Central memory CD4-positive, alpha-beta T cell (primary cell): ENCODE measurements at places on chromosomes 2 and 18.

- no peak for DNase-seq
Measured at GRCh38 chr2:191176305-191176704, 25.5 kb upstream of the STAT4 start.

- DNase-seq, result no peak
Measured at GRCh38 chr2:106307860-106308259, 113.8 kb upstream of the UXS1 start.

DNA sequence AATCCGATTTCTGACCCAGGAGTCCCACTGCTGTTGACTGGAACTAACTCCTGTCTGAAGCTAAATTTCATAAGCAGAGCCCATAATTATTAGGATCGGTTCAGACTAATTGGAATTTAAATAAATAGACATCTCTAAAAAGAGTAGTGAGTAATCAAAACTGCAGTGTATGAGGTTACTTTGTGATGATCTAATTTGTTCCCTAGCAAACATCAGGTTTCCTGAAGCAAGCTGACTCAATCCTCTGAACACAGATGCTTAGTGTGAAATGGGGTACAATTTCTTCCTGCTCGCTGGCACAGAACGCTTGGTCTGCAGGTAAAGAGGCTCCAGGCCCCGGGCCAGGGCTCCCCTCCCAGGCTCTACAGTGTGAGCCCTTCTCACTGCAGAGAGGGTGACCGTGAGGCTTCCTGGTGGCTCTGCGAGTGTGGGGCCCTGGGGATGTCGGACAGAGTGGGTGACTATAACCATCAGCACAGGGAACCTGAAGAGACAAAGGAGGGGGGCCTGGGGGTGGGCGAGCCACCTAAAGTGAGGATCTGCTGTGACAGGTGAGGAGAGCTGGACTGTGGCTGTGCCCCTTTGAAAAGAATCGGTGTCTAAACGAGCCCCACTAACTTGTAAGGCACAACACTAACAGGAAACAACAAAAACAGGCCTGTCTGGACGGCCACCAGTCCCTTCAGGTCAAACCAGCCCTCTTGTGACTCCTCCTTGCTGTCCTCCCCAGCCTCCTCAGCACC is 20.2 kb downstream of the CHST10 start:
- no peak for DNase-seq

DNA sequence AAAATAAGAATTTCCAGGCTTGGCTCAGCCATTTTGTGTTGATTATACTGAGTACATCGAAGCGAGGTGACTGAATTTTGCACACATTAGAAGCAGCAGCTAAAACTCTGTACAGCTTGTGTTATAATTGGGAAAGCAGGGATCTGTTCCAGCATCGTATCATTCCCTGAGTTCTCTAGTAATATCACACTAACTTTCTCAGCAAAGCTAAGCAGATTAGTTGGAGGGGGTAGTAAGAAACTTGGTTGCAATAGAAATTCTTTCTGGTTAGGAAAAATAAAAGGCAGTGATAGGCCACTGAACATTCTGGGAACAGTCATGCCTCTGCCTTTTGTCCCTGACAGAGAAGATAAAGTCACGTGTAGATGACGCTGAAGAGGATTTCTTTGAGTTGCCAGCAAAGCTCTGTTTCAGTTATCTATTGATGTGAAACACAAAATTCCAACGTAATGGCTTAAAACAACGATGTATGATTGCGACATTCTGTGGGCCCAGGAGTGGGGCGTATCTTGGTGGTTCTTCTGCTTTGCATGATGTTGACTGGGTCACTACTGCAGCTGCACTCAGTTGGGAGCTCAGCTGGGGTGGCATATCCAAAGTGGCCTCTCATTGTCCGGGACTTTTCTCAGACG is 202.1 kb upstream of the MEX3C start:
- DNase-seq, result no peak

DNA sequence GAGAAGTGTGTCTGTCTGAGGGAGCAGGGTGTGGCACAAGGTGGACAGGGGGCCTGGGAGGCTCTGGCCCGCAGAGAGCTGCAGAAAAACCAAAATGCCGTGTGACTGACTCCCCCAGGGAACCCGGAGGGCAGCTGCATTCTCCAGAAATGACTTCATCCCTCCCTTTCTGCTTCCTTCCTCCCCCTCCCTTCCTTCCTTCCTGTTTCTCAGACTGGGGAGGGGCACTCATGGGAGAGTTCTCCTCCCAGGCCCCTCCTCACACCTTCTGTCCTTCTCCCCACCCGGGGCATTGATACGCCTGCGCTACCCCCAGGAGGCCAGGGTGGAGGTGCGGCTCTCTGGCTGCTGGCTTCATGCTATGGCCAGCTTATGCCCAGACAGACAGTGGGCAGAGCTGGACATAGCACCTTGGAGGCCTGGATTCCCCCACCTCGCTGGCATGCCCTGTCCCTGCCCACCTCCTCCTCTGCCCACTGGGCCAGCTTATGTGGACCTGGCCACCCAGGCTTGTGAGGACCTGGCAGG is 8.2 kb upstream of the GPR17 start:
- DNase-seq, result no peak

- DNase-seq, result no peak
Measured at GRCh38 chr2:24774373-24774772, 18.8 kb downstream of the PTRHD1 start.

DNA sequence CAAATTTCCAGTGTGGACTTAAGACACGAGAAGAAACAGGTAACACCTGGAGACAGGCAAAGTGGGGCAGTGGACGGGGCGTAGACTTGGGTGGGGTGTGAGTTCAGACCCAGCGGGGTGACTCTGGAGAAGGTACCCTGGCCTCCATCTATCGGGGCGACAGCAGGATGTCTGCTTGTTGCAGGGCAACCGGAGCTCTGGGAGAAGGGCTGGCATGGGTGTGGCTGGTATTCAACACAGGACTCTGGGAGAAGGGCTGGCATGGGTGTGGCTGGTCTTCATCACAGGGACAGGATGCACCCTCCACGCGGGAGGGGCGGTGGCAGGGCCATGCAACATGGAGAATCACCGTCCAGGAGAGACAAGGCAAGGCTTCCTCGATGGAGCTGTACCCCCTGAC is 198.5 kb downstream of the HDAC4 start:
- no peak for DNase-seq

DNA sequence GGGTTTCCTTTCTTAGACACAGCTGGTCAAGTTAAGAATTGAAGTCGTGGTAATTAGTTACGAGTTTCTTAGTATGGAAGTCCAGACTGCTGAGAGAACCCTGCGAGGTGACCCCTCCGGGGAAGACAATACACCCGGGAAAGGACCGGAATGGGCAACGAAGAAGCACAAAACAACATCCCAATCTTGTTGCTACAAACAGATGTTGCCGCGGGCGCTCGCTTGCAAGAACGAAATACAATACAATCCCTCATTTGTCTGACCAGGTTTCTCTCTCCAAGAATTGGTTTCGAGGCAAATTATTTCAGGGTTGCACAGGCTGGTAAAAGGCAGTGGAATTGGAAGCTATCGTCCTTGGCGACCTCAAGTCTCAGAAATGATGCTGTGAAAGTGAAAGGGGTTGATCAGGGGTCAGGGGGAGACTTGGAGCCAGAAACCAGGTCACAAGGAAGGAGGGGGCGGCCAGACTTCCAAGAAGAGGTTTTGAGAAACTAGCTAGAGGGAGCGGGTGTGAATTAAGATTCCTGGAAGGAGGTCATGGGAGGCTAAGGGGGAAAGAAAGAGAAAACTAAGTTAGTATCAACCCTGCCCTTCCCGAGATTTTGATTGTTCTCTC is 401.9 kb downstream of the HRH4 start:
- no peak for DNase-seq

- no peak for DNase-seq
Measured at GRCh38 chr2:44839771-44840502, 101.6 kb upstream of the SIX3 start.

DNA sequence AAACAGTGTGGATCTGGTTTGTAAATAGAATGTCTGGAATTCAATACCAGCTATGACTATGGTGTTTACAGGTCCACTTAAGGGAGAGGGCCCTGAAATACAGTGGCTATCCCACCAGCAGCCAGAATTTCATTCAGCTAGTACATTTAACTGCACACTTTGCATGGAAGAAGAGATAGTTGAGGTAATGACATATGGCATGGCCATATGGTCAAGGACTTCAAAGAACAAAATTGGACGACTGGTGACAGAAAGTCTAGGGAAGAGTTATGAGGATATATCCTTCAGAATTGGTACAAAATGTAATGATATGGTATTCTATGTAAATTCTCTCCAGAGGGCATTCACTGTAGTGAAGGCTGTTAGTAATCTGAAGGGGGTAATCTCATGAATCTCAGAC is 105.0 kb downstream of the IKZF2 start:
- DNase-seq, result no peak

DNA sequence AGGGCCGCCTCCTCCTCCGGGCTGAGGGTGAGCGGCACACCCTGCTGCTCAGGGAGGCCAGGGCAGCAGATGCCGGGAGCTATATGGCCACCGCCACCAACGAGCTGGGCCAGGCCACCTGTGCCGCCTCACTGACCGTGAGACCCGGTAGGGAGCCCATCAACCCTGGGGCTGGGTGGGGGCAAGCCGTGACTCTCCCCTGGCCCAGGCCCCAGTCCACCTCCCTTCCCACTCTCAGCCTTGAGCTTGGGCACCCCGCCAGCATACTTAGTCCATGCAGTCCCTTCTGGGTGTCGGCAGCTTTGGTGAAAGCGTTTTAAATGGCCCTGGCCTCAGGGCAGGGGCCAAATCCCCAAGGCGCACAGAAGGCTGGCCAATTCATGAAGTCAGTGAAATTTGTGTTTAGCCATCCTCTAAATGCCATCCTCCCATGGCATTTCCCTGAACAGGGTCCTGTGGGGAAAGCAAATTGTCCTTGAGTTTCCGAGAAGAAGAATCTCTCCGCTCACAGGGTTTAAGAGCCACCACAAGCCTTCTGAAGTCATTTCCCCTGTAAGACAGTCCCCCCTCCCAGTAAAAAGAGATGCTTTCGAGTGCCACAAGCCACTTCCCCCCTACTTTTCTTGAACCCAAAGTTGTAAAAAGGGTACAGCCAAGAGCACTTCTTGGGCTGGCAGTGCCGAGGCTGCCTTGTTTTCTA is 17.2 kb downstream of the SPEG start:
- no peak for DNase-seq

- no peak for DNase-seq
Measured at GRCh38 chr2:209637293-209637692, 134.3 kb upstream of the UNC80 start.

GRCh38 chr2:19902216-19902740 is 495 bp upstream of the TTC32 start:
- no peak for DNase-seq

DNA sequence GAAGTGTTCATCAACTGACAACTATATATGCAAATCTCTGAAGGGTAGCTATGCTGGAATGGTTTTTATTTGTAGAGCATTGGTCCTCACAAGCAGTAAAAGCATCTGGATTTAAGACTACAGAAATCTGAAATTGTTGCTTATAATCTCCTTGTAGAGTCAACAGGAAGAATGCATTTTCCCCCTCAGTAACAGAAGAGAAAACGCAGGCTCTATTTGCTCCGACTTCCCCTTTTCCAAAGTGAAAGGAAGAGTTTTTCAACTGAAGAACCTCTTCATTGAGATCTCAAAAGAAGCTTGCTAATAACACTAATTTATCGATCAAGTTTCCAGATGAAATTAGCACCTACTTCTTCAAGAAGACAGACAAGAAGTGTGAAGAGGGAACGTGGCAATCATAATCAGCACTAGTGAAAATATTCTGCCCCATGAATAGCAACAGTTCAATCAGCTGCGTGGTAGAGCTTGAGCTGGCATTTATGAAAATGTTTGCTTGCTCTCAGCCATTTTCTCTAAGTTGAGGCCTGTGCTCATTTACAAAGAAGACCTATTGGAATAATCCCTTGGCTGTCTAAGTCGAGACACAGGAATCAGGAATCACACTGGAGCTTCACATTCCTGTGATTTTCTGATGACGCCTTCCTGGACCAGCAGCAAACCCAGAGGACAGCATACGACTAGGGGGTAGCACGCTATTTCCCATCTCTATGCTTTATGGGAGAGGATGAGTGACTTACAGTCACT is 43.7 kb downstream of the TGIF1 start:
- no peak for DNase-seq

DNA sequence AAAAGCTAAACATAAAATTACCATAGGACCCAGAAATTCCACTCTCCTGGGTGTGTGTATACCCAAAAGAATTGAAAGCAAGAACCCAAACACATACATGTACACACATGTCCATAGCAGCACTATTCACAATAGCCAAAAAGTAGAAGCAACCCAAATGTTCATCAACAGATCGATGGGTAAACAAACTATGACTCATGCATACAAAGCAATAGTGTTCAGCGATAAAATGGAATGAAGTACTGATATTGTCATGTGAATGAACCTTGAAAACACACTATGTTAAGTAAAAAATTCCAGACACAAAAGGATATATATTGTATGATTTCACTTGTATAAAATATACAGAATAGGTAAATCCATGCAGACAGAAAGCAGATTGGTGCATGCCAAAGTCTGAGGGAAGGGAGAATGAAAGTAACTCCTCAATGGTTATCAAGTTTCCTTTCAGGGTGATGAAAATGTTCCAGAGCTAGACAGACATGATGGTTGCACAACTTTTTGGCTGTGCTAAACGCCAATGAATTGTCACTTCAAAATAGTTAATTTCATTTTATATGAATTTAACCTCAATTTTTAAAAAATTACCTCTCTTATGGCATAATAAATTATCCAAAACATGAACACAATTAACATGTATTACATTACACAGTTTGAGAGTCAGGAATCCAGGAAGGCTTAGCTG is 35.5 kb downstream of the GKN2 start:
- DNase-seq, result no peak

DNA sequence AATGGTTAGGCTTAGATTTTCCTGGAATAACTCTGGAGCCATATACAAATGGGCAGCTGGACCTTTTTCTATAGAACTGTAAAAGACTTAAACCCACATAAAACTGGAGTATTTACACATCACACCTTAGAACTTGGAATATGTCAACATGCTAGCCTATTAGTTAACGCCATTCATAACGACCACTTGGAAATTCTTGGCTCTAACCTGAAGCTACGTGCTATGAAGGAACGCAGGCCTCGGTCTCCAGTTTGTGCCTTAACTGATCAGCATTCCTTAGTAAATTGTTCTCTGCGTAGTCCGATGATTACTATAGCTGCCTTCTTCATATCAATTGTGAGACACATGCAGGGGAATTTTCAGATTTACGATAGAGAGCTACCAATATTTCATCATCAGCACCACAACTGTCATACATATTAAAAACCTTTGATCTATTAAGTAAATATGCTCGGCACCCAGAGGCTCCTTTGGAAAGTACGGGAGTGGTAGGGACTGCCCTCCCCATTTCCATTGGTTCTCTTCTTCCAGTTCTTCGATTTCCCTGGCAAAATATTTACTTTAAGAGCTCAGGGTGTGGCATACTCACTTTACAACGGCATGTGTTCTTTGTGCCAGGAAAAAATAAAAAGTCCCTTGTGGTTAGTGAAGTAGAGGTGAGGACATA is 17.5 kb upstream of the CCL20 start:
- DNase-seq, result no peak

GRCh38 chr18:45628979-45629958 is 14.0 kb downstream of the SLC14A2 start:
- no peak for DNase-seq

GRCh38 chr18:75173125-75173432 is 35.9 kb downstream of the PTGR3 start:
- DNase-seq, result no peak
